ENCODE measurements at places on chromosomes 3 and 15.

GRCh38 chr3:122230174-122230573 lies 46.7 kb downstream of the CASR start:
- DNase-seq = no peak

DNA sequence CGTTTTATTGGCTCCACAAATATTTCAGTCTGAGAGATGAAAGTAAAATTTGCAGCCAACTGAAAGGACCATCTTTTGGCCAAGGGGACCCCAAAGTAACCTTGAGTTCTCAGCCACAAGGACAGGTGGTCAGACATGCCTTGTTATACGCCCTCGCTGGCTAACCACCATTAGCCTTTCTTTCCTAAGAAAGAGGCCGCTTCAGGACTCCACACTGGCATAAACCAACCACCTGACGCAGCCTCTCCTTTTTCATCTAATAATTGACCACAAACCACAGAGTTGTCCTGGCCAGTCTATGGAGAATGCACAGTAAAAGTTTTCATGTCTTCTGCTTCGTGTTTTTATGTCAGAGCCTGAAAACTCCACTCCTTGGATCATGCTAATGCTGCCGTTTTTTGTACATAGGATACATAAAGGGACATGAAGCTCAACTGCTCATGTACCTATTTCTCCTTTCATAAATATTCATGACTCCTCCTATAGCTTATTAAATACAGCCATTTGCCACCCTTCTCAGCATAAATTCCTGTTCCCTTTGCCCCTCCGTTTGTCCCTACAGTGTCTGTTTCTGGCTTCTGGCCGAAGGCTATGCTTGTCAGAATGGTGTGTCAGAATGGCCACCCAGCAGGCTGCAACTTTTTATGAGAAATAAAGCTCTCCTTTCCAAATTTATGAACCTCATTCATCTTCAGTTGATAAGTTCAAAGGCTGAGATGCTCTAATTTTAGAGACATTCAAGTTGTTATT lies 374.1 kb upstream of the RBMS3 start:
- no peak for DNase-seq

DNA sequence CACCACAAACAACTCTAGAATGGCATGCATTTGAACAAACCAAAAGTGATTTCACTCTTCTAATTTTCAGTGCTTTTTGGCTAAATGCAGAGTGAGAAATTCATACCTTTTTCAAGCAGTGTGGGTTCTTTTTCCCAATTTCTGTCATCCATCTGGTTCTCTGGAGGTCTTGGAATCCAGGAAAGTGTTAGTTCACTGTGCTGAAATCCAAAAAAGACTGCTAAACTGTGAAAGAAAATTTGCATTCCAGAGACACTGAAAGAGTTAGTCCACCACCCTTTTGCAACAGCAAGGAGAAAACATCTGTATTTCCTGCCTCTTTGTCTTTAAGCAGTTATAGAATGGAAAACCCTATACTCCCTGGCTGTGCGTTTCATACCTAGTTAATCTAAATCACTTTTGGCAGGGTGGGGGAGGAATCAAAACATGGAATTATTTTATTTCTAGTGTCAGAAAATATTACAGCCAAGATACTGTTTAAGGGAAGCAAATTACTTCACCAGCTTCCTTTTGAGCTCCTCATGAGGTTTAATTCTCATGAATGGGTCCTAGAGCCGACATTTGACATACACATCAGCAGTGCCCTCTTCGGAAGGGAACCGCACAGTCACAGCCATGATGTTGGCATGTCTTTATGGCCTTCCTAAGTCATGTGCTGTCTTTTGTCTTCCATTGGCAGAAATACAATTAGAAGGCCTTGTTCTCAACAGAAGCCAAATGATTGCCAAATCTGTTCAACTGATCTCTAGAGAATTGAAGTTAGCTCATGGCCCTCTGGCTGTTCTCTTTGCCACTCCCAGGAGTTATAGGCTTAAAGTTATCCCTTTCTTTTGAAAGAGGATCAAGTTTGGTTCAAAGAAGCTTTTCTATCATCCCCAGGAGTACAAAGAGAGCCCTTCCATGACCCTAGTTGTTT lies 317.7 kb upstream of the TPRG1 start:
- no peak for DNase-seq

DNA sequence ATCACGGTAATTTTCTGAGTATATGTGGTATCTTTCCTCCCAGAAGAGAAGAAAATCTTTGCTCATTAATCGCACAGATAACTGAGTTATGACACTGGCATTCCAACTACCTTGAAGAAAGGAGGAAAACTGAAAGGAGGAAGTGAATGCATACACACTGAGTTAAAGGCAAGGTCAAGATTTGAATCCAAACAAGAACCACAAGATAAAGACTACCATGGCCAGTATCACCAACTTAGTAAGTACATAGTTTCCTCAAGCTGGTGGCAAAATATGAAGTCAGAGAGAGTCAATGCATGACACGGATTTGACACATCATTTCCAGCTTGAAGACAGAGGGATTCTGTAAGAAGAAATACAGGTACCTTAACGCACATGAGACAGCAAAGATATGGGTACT lies 287.5 kb downstream of the ULK4 start:
- DNase-seq = no peak

DNA sequence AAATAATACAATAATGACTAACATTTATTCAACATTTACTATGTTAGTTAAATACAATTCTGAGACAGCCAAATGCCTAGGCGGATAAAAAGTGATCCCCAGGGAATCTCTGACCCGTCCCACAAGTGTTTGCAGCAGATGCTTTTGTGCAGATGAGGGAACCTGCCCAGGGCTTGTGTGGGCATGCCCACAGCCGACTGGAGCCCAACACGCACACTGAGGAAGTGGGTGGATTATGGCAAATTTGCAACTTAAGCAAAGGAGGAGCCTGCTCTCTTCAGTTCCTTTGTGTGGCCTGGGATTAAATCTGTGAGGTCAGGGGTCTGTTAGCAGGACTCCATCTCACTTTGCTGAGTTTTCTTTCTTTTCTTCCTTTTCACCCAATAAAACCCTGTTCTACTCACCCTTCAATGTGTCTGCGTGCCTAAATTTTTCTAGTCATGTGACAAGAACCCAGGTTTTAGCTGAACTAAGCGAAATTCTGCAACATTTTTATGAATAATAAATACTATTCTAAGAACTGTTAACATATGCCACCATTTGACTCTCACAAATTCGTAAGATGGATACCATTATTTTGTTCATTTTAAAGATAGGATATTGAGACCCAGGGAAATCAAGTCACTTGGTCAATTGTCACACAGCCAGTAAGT lies 13.9 kb upstream of the RTP1 start:
- DNase-seq = peak; percentile 95

- no peak for DNase-seq
Observed at GRCh38 chr3:82236257-82236656, 474.8 kb upstream of the GBE1 start.

GRCh38 chr3:25592510-25592968 lies 72.2 kb downstream of the TOP2B start:
- DNase-seq = no peak

DNA sequence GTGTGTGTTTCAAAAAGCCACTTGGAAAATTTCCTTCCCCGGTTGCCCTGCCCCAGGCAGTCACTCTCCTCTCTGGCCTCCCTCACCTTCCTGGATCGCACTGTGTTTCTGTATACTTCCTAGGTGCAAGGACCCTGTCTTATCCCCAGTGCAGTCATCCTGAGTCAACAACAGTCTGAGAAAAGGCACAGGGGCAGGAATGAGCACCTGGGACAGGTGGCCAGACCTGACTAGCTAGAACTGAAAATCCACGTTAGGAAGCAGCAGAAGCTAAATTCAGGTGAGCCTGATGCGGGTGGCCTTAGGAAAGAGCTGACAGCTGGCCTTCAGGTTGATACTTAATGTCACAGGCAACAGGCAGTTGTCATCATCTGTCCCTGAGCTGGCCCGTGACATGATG lies 62.9 kb upstream of the VGLL4 start:
- DNase-seq = peak; percentile 60

GRCh38 chr3:150275941-150276340 lies 132.2 kb upstream of the TSC22D2 start:
- no peak for DNase-seq

DNA sequence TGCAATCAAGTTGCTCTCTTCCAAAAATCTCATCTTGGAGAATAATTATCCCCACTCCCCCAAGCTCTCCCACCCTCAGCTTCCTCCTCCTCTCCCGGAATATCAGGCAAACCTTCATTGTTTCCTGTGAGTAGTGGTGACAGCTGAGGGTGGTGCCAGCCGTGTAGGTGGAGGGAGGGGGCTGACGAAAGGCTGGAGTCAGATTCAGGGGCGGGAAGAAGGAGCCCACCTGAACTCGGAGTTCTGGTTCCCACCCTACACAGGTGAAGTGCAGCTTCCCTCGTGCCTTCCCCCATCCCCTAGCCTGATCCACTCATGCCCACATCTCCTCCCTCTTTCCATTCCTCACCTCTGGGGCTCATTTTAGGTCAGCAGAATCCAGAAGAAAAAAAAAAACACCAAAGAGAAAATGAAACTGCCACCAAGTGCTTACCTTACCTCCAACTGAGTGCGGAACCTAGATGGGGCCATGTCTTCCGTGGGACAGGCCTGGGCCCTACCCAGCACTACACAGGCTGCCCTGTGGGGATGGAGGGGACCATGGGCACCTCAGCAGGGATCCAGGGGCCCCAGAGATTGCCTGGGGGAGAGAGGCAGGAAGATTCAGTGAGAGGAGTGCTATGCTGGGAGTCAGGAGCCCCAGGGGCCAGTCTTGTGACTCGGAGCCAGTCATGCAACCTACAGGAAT lies 81.3 kb downstream of the ADCY5 start:
- DNase-seq = no peak

GRCh38 chr15:69021895-69022294 lies 7.4 kb downstream of the NOX5 start:
- no peak for DNase-seq

DNA sequence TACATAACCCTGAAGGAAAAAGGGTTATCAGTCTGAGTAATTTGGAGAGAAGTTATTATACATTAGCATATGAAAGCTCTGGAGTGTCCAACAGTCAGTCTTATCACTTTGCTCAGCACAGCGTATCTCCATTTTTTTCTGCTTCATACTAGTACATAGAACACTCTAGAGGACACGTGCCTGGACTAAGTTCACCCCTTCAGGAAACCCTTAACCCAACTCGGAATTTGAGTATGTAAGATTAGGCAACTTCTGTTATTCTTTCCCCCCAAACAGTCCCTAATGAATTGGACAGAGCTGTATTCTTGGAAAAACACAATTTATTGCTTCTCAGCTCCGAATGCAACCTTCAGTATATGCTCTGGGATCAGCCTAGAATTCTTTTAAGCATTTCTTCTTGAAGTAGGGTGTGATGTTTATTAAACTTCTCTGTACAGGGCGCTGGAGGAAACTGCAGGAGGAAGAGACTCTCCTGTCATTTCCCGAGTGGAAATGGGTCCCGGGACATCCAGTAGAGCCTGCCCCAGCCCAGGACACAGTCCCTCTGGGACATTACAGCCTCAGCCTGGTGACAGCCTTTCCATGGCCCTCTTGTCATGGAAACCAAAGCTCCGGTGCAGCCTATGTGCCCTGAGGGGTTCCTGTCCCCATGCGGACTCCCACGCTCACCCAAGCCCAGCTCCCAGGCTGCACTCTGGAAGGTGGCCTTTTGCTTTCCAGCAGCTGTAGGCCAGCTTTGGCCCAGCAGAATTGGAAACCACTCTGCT lies 37.3 kb upstream of the CMTM8 start:
- no peak for DNase-seq

DNA sequence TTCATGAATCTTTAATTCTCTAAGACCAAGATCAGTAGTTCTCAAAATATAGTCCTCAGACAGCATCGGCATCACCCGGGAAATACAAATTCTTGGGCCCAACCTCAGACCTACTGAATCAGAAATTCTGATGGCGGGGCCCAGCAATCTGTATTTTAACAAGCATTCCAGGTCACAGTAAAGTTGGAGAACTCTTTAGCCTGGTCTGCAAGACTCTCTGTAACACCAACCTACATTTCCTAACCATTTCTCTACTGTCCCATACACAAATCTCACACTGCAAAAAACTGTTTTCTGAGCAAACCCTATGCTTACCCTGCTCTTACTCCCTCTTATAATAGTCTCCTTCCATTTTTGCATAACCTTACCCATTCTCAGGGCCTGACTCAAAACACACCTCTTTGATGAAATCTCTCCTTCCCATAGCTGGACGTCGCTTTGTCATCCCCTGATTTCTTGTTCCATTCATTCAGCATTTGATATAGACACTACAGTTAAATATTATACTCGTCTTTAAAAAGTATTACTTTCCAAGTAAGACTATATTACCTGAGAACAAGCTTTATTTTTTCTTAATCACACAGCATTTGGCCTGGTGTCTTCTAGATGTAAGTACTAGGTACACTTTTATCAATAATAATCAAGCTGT lies 83.3 kb upstream of the MYO5C start:
- DNase-seq = no peak

DNA sequence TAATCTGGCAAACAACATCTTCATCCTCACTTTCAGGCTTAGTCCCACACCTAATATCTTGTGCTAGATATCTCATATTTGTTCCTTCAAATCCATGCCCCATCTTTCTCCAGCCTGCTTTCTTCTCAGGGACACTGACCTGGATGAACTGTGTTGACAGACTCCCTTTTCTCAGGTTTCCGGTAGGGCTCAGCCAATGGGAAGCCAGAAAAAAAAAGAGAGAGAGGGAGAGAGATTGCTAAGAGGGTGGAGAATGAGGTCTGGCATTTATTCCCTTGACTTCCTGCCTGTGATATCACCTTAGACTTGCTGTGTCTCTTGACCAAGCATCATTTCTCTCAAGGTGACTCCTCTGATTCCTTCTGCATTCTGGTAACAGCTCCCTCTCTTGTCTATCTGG lies 145.6 kb upstream of the ABI3BP start:
- no peak for DNase-seq

DNA sequence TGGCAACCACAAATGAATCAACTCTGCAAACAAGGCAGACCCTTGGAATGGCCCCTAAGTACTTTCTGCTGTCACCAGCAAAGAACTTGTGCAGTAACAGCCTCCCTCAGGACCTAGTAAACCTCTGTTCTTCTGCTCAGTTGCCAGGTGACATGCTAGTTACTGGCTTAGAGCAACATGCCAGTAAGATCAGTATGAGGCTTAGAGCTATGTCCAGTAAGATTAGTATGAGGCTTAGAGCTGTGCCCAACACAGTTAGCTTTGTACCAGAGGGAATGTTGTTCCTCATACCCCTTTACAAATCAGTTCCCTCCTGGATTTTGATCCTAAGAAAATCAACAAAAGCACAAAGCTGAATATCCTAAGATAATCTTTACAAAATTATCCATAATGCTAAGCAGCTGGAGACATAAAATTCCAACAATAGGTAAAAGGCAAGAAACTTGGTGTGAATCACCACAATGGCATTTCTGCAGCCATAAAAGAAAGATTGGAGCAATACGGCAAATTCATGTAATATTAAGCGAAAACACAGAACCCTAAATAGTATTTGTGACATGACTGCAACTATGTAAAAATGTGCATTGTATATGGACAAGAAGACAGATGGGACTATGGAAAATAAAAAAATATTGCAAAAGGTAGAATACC lies 107.3 kb upstream of the LPP start:
- DNase-seq = no peak

DNA sequence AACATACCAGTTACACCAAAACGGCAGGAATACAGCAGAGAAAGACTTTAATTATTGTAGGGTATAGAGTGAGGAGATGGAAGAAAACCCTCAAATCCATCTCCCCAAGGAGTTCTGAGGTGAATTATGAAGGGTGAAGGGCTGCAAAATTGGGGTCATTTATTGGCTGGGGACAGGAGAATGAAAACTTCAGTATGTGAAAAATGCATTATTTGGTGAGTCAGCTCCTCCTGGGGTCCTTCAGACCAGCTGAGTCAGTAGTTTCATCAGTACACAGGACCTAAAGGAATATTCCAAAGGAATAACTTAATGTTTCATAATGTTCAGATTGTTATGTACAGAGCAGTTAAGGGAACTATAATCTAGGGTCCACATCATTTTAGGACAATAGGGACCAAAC lies 566.0 kb downstream of the GBE1 start:
- no peak for DNase-seq
